Thoracic aorta (tissue), 2 donors: ENCODE measurements at places on chromosomes 2 and 18.

DNA sequence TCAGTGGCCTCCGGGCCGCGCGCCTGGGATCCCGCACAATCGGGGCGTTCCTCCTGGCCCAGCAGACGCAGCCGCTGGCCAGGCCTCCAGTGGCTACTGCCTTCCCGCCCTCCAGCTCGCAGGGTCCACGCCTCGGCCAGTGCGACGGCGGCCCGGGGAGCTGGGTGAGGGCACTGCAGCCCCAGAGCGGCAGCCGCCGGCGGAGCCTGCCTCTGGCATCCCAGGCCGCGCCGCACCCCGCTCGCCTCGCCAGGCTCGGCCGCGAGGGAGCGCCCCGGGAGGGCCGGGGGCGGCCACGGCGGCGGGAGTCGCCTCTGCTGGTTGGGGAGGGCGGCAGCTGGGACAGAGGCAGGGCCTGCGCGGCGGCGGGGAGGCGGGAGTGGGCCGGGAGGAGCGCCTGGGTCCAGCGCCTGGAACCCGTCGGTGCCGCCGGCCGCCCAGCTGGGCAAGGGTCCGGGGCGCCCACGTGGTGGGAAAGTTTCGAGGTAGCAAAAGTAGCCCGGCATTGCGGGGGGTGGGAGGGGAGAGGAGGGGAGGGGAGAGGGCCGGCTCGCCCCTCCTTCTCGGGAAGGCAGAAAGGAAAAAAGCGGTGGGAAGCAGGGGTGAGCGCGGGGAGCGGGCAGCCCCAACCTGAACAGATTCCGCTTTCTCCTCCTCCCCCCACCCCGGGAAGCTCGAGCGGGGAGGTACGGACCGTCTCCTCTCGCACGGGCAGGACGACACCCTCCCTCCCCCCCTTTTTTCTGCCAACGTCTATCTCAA lies 1.5 kb upstream of the INHBB start:
- H3K27ac ChIP-seq = no peak overlapping the region
- no peak for DNase-seq
- no peaks in the 10 kb centered on the region for H3K36me3 ChIP-seq
- H3K27me3 ChIP-seq = no peaks in the 10 kb centered on the region
- peak overlapping the region; percentile 67 for H3K4me3 ChIP-seq

DNA sequence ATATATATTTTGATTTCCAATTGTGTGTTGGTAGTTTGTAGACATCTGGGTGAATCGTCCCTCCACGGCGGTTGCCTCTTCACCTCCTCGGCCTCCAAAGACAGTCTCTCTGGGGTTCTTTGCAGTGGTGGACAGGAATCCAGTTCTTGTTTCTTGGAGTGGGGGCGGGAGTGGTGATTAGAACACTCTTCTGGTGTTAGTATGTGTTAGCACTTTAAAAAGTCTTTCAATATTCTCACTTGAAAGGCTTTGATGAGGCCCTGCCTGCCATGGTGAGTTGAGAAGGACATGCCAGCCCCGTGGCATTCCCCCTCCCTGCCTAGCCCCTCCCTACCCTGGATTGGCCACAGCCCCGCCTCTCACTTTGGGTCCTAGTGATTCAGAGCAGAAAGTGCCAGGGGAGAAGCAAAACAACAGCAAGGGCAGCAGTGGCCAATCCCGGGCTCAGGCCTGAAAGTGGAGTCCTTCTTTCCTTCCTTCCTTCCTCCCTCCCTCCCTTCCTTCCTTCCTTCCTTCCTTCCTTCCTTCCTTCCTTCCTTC lies 316.8 kb upstream of the HS6ST1 start:
- H3K4me1 ChIP-seq = no peaks in the 10 kb centered on the region
- no peak overlapping the region for H3K4me3 ChIP-seq
- no peaks in the 10 kb centered on the region for H3K27me3 ChIP-seq
- no peaks in the 10 kb centered on the region for H3K36me3 ChIP-seq
- H3K27ac ChIP-seq = no peak overlapping the region
- no peak for DNase-seq

DNA sequence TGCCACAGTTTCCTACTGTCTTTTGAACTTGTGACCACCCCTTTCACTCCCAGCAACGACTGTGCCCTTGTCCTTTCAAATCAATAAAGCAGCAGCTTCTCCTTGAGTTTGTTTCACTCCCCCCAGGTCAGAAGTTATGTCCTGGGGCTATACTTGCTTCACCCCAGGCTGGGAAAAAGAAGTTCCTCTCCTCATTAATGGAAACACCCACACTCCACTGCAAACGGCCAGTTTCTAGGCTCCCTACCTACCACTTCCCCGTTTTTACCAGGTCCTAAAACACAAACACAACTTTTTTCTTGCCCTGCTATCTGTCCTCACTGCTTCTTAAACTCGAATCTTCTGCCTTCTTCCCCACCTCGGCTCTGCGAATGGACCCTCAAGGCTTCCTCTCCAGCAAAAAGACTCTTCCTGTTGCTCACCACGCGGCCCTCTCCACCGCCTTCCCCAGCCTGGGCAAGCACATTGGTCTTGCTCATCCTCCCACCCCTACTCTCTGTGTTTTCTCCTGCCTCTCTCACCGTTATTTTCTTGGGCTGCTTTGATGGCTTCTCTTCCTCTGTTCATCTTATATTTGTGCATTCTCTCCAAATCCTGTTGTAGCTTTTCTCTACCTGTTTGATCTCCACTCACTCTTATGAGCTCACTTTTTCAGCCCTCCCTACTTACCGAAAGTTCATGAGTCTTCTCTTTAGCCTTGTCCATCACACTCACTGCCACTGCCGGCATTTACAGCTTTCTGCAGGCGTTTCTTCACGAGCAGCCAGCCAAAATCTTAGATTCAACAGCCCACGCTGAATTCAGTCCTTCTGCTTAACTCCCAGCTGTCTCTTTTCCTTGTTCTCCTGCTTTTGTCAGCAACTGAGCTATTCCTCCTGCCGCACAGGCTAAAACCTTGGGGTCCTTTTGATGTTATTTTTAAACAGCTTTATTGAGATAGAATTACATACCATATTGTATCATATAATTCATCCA lies 7.0 kb upstream of the SP5 start:
- H3K4me3 ChIP-seq = no peak overlapping the region
- no peak for DNase-seq
- no peaks in the 10 kb centered on the region for H3K36me3 ChIP-seq
- no peaks in the 10 kb centered on the region for H3K27me3 ChIP-seq
- no peak overlapping the region for H3K27ac ChIP-seq

DNA sequence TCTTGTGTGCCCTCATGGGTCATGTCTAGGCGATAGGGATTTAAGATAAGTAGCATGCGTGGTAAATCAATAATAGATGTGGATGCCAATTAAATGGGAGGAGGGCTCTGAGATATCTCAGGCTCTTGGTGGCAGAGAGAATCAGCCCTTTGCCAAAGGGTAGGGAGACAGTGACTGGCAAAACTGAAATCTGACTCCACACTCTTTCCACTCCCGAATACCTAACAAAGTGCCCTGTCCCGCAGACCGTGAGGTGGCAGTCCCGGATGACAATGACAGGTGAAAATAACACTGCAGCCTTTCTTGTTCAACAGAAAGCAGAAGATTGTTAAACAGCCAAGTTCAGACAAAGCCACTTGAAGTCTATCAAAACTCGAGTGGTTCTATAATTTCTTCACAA lies 47.0 kb downstream of the C2orf76 start:
- H3K36me3 ChIP-seq = no peaks in the 10 kb centered on the region
- no peak overlapping the region for H3K27ac ChIP-seq
- no peaks in the 10 kb centered on the region for H3K27me3 ChIP-seq
- DNase-seq = no peak
- no peak overlapping the region for H3K4me3 ChIP-seq

DNA sequence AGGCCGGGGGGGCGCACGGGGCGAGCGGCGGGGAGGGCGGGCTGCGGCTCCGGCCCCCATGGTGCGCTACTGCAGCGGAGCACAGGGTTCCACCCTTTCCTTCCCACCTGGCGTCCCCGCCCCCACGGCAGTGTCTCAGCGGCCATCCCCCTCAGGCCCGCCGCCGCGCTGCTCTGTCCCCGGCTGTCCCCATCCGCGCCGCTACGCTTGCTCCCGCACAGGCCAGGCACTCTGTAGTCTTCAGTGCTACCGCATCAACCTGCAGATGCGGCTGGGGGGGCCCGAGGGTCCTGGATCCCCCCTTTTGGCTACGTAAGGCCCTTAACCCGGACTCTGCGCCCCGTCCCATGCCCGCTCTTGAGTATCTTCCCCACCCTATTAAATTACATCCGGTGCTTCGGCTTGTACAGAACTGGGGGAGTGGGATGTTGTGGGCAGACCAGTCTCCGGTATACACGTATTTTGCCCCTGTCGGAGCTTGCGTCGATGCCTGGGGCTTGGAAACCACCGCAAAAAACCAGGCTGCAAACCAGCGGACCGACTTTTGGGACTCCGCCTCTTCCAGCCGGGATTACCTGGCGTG lies 598 bp upstream of the WBP1 start:
- no peaks in the 10 kb centered on the region for H3K27me3 ChIP-seq
- peaks cover 22% of the 10 kb centered on the region for H3K4me1 ChIP-seq
- peak overlapping the region; percentile 93 for H3K27ac ChIP-seq
- no peak for DNase-seq
- H3K36me3 ChIP-seq = no peaks in the 10 kb centered on the region

GRCh38 chr2:119734047-119734446 lies 25.7 kb upstream of the PTPN4 start:
- no peak overlapping the region for H3K27ac ChIP-seq
- no peak overlapping the region for H3K4me3 ChIP-seq
- H3K27me3 ChIP-seq = no peaks in the 10 kb centered on the region
- no peak for DNase-seq

GRCh38 chr2:98438190-98439133 lies 6.2 kb upstream of the INPP4A start:
- H3K36me3 ChIP-seq = no peaks in the 10 kb centered on the region
- H3K27ac ChIP-seq = no peak overlapping the region
- H3K4me1 ChIP-seq = no peaks in the 10 kb centered on the region
- no peak for DNase-seq
- H3K4me3 ChIP-seq = no peak overlapping the region

DNA sequence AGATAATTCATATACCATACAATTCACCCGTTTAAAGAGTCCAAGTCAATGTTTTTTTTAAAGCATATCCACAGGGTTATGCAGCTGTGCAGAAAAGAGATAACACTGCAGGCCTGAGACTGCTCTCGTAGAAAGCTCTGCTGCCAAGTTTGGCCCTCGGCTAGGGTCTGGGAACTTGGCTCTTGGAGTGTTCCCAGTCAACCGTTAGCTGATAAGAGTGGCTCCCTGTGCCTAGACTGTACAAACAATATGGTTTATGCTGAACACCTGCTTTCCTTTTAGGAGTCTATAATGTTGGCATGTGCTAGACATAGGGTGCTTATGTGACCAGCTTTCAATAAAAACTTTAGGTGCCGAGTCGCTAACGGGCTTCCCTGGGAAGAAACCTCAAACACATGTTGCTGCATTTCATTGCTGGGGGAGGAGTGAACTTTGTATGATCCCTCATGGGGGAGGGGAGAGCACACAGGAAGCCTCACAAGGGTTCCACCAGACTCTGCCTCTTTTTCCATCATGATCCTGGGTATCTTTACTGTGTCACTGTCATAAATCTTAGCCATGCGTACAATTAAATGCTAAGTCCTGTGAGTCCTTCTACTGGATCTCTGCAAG lies 34.7 kb downstream of the RFX8 start:
- DNase-seq = no peak
- H3K27me3 ChIP-seq = no peaks in the 10 kb centered on the region
- H3K4me1 ChIP-seq = peaks cover 8% of the 10 kb centered on the region
- no peaks in the 10 kb centered on the region for H3K36me3 ChIP-seq
- no peak overlapping the region for H3K27ac ChIP-seq
- no peak overlapping the region for H3K4me3 ChIP-seq

DNA sequence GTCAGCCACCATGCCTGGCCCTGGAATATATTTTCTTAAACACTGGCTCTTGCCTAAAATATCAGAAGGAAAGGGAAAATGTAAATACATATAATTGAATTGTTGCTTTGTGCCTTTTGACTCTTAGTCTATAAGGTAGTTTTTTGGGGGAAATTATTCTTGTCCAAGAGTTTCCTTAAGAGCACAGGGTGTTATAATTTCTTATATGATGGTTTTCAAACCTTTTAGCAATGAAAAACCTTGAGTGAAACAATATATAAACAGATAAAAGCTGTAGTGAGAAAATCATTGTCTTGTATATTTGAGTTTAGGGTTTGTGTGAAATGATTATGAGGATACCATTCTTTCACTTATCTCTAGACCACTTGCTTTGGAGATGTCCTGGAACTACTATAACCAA lies 40.2 kb downstream of the DDX1 start:
- no peaks in the 10 kb centered on the region for H3K27me3 ChIP-seq
- no peak overlapping the region for H3K27ac ChIP-seq
- H3K4me3 ChIP-seq = no peak overlapping the region
- H3K4me1 ChIP-seq = peaks cover 13% of the 10 kb centered on the region
- no peak for DNase-seq

DNA sequence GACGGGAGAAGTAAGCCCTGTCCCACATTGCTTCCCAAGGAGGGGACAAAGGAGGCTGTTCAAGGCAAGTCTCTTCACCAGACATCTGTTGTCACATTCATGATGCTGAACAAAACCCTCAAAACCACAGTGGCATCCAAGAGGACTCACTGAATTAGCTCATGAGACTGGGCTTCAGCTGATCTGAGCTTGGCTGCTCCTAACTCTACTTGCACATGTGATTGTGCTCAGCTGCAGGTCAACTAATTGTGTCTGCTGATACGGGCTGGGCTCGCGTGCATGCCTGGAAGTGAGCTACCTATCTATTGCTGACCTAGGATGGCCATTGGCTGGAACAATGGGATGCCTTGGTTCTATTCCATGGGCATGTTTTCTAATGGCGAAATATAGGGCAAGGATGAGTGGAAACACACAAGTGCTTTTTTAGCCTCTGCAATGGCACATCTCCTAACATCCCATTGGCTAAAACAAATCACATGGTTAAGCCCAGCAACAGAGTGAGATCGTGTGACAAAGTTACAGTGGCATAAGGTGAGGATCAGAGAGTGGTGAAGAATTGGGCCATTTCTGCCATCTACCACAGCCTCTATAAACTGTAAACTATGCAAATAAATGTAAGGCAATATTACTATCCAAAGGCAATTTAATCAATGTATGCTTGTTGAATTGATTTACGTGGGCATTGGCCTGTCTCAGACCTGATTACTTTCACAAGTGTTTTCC lies 52.9 kb upstream of the CAPN13 start:
- H3K36me3 ChIP-seq = no peaks in the 10 kb centered on the region
- DNase-seq = no peak
- H3K27me3 ChIP-seq = no peaks in the 10 kb centered on the region
- H3K4me1 ChIP-seq = no peaks in the 10 kb centered on the region
- no peak overlapping the region for H3K27ac ChIP-seq

GRCh38 chr2:98830571-98831145 lies 99.7 kb upstream of the MGAT4A start:
- no peaks in the 10 kb centered on the region for H3K27me3 ChIP-seq
- no peak overlapping the region for H3K4me3 ChIP-seq
- DNase-seq = no peak
- no peak overlapping the region for H3K27ac ChIP-seq
- no peaks in the 10 kb centered on the region for H3K36me3 ChIP-seq
- no peaks in the 10 kb centered on the region for H3K4me1 ChIP-seq
